ENCODE measurements at places on chromosomes 7 and 10. TPM values are rescaled to one million over a fixed set of nuclear protein-coding genes. Genes with fewer than 3 reads are reported as not detected.

RBM48 gene
- total RNA-seq, result 15.4 TPM

GPRIN2 gene
- not detected for total RNA-seq

PDGFA gene
- 0.79 TPM for total RNA-seq

OR6V1 gene
- not detected for total RNA-seq

NUTM2B gene
- 0.87 TPM for total RNA-seq

LIPF gene
- total RNA-seq, result not detected

PKD1L1 gene
- total RNA-seq, result 0.08 TPM

SUGCT gene
- total RNA-seq, result 0.44 TPM

LEP gene
- not detected for total RNA-seq

GOLGA7B gene
- total RNA-seq, result 10.4 TPM

ATP6V0E2 gene
- total RNA-seq, result 92.9 TPM

- no peak overlapping the region for H3K27ac ChIP-seq
- no peak for DNase-seq
- peaks cover 50% of the 10 kb centered on the region for H3K36me3 ChIP-seq
- no peaks in the 10 kb centered on the region for H3K27me3 ChIP-seq
- H3K4me3 ChIP-seq, result no peak overlapping the region
- H3K4me1 ChIP-seq, result peaks cover 22% of the 10 kb centered on the region
Observed at GRCh38 chr10:71819985-71820384, 31.1 kb downstream of the PSAP start.

- peaks cover 7% of the 10 kb centered on the region for H3K27me3 ChIP-seq
- H3K27ac ChIP-seq, result no peak overlapping the region
- no peak for DNase-seq
Observed at GRCh38 chr10:86600296-86600695, 54.1 kb upstream of the OPN4 start.

DNA sequence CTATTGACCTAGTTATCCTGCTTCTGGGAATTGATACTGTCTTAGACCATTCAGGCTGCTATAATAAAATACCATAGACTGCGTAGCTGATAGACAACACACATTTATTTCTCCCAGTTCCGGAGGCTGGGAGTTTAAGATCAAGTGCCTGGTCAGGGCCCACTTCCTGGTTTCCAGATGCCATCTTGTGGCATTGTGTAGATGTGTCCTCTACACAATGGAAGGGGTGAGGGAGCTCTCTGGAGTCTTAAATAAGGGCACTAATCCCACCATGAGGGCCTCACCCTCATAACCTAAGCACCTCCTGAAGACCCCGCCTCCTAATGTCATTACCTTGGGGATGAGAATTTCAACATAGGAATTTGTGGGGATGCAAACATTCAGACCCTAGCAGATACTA lies 62.4 kb downstream of the SLC35B4 start:
- H3K27me3 ChIP-seq, result no peaks in the 10 kb centered on the region
- H3K4me3 ChIP-seq, result no peak overlapping the region
- no peaks in the 10 kb centered on the region for H3K36me3 ChIP-seq

GRCh38 chr10:70537398-70538194 lies 59.0 kb downstream of the PALD1 start:
- no peak overlapping the region for H3K27ac ChIP-seq
- no peaks in the 10 kb centered on the region for H3K36me3 ChIP-seq
- H3K4me3 ChIP-seq, result no peak overlapping the region
- no peaks in the 10 kb centered on the region for H3K4me1 ChIP-seq
- no peaks in the 10 kb centered on the region for H3K27me3 ChIP-seq
- peak; percentile 37 for DNase-seq

DNA sequence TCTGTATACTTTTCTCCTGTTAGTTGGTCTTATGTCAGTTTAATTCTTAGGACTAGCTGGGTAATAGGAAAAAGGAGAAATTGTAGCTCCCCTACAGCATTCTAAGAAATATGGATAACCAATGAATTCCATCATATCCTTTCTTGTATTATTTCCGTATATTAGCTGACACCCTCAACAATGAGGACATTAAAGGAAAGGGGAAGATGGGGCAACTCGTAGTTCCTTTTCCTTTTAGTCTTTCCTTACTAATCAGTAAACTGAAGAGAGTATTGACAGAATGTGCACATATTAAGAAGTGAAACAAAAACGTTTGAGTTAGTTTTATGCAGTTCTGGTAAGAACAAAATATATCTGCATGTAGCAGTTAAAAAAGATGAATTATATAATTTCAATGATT lies 35.1 kb upstream of the C10orf67 start:
- DNase-seq, result no peak
- no peaks in the 10 kb centered on the region for H3K4me1 ChIP-seq
- no peaks in the 10 kb centered on the region for H3K27me3 ChIP-seq
- H3K36me3 ChIP-seq, result no peaks in the 10 kb centered on the region
- no peak overlapping the region for H3K4me3 ChIP-seq

- no peak for DNase-seq
- H3K27me3 ChIP-seq, result peaks cover 2% of the 10 kb centered on the region
- H3K4me3 ChIP-seq, result no peak overlapping the region
- no peaks in the 10 kb centered on the region for H3K4me1 ChIP-seq
- no peaks in the 10 kb centered on the region for H3K36me3 ChIP-seq
Observed at GRCh38 chr7:3594901-3595300, 293.8 kb downstream of the SDK1 start.

- no peak for DNase-seq
- H3K36me3 ChIP-seq, result no peaks in the 10 kb centered on the region
- peaks cover 2% of the 10 kb centered on the region for H3K4me1 ChIP-seq
- H3K4me3 ChIP-seq, result no peak overlapping the region
Observed at GRCh38 chr7:122136078-122136477, 8.0 kb downstream of the AASS start.

DNA sequence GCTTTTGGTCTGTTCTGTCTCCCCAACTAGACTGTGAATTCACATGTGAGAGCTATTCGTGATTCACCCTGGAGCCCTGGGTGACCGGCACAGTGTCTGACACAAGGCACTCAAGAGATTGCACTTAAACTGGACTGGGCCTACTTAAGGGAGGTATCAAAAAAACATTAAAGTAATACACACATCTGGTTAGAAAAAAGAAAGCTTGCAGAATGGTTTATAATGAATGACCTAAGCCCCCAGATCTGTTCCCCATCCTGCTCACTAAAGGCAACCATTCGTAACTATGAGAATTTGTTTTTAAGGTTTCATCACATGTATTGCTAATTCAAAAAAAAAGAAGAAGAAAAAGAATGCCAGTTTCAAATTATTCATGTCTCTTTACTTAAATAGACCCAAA lies 74.5 kb downstream of the DGKI start:
- H3K4me1 ChIP-seq, result no peaks in the 10 kb centered on the region
- no peak overlapping the region for H3K4me3 ChIP-seq
- no peaks in the 10 kb centered on the region for H3K36me3 ChIP-seq
- no peak for DNase-seq
- H3K27me3 ChIP-seq, result no peaks in the 10 kb centered on the region

- no peaks in the 10 kb centered on the region for H3K4me1 ChIP-seq
- no peak for DNase-seq
- peaks cover 5% of the 10 kb centered on the region for H3K27me3 ChIP-seq
Observed at GRCh38 chr10:25105262-25105661, 69.5 kb upstream of the GPR158 start.

- H3K27ac ChIP-seq, result no peak overlapping the region
- no peaks in the 10 kb centered on the region for H3K27me3 ChIP-seq
- DNase-seq, result peak; percentile 8
- H3K4me1 ChIP-seq, result peaks cover 5% of the 10 kb centered on the region
- no peak overlapping the region for H3K4me3 ChIP-seq
Observed at GRCh38 chr10:62655337-62655994, 149.1 kb upstream of the ADO start.

- no peak overlapping the region for H3K4me3 ChIP-seq
- no peaks in the 10 kb centered on the region for H3K4me1 ChIP-seq
- no peak for DNase-seq
- H3K36me3 ChIP-seq, result no peaks in the 10 kb centered on the region
- peaks cover 15% of the 10 kb centered on the region for H3K27me3 ChIP-seq
- no peak overlapping the region for H3K27ac ChIP-seq
Observed at GRCh38 chr7:23443974-23444373, 26.3 kb downstream of the IGF2BP3 start.

DNA sequence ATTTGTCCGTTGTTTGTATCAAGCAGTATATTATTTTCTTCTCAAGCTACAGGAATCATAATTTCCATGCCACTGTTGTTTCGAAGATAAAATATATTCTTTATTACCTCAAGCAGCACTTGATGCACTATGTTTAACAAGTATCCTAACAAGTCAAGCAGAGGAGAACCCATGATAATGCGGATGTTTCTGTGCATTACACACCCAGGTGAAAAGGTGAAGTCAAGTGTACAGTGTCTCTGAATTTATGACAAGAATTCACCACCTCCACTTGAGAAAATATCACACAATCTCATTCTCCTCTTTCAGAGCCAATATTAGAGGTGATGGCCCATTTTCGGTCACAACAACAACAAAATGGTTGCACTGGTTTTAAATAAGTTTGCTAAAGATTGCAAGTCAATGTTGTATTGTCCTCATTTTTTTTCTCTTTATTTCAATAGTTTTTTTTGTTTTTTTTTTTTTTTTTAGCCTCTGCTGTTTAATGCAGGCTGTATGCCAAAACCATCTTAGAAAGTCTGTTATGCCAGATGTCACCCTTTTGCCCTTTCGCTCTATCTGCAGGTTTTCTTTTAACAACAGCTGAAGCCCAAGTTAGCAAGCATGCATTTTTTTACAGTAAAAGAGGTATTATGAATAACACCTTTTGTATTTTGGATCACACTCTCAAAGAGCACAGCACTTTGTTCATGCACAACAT lies 568.7 kb upstream of the LRRN3 start:
- H3K27ac ChIP-seq, result no peak overlapping the region
- H3K4me3 ChIP-seq, result no peak overlapping the region
- no peaks in the 10 kb centered on the region for H3K4me1 ChIP-seq
- peaks cover 2% of the 10 kb centered on the region for H3K27me3 ChIP-seq

GRCh38 chr7:70334295-70334694 lies 736.0 kb downstream of the AUTS2 start:
- no peak for DNase-seq
- peaks cover 11% of the 10 kb centered on the region for H3K27me3 ChIP-seq
- H3K4me3 ChIP-seq, result no peak overlapping the region
- no peak overlapping the region for H3K27ac ChIP-seq

DNA sequence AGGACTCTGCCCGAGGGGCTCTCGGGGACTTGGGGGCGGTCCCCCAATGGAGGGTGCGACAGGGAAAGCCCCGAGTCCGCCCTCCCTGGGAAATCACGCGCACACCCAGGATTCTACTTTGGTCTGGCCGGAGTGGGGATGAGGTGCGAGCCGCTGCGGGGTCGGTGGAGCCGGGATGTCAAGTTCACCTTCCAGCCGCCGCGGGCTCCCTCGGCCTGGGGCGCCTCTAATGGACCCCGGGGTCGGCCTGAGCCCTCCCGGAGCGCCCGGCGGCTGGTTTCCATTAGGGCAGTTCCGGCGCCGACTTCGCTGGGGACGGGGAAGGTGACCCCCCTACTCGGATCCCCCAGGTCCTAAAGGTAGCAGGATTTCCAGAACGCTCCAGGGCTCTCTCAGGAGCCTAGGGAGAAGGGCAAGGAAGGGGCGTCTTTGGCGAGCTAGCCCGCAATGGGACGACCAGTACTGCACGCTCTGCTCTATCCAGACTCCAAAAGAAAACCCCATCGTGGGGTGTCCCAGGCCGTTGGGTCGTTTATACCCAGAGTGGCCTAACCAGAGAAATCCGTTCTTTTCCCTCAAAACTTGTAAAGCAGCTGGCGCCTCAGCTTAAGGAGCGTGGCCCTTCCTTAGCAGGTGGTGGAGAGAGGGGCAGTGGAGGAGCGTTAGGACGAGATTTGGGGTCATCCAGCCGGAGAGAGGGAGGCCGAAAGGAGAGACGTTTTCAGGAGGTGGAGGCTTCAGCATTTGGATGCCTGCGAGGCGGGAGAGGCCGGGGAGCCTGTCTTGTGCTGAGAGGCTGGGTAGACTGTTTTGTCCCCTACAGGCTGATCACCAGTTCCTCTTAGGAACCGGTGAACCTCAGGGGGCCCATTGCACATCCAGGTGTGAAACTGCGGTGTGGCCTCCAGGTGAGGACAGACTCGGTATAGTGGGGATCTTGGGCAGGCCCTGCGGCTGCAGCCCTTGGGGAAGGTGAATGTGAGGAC lies 860 bp upstream of the WDR86 start:
- DNase-seq, result no peak
- no peak overlapping the region for H3K4me3 ChIP-seq
- H3K27ac ChIP-seq, result no peak overlapping the region

GRCh38 chr10:17453373-17454091 lies 863 bp downstream of the ST8SIA6 start:
- H3K4me3 ChIP-seq, result peak overlapping the region; percentile 70
- H3K27me3 ChIP-seq, result peaks cover 64% of the 10 kb centered on the region
- H3K36me3 ChIP-seq, result peaks cover 3% of the 10 kb centered on the region

Measured in activated CD8-positive, alpha-beta T cell treated with anti-CD3 and anti-CD28 coated beads, Interleukin-2, amount 10 ng/mL, durations not matched to agents 7 days and 5 days (primary cell).